Muscle of leg (tissue), 16 donors: ENCODE measurements at places on chromosomes 3 and 15. TPM values are rescaled to one million over a fixed set of nuclear protein-coding genes. Genes with fewer than 3 reads are reported as not detected.

DNA sequence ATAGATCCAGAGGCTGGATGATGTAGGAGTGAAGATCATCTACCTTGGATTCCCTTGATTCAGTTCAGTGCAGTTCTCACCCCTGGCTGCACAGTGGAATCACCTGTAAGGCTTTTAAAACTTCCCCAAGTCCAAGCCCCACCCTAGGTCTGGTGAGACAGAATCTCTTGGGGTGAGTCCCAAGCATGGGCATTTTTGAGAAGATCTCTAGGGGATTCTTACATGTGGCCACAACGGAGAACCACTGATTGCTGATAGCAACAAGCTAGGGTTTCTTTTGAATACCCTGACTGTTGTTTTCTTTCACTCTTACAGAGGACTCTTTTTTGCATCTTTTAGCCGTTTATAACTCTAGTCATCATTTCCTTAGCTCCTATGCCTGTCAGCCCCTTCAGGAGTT is 204.9 kb upstream of the RASGRP1 start:
- no peak for DNase-seq

DNA sequence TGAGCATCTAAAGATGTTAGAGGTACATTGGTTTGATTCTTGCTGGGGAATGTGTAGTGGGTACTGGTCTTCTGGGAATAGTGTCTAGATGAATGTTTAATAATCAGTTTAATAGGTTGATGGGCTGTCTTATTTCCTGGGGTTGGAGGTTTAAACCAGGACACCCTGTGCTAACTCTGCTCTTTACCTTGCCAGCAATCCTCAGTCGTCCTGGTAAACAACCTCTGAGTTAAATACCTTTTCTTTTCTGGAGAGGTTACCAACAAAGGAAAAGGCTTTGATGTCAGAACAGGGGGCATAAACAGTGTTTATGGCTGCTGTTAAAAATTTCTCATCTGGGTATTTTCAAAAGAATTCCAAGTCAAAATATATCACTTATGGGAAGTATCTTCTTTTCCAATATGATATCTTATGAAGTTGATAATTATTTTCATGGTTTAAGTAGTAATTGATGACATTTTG is 23.5 kb downstream of the MITF start:
- DNase-seq = no peak

- DNase-seq = no peak
Measured at GRCh38 chr3:69357196-69357595, 28.7 kb downstream of the FRMD4B start.

DNA sequence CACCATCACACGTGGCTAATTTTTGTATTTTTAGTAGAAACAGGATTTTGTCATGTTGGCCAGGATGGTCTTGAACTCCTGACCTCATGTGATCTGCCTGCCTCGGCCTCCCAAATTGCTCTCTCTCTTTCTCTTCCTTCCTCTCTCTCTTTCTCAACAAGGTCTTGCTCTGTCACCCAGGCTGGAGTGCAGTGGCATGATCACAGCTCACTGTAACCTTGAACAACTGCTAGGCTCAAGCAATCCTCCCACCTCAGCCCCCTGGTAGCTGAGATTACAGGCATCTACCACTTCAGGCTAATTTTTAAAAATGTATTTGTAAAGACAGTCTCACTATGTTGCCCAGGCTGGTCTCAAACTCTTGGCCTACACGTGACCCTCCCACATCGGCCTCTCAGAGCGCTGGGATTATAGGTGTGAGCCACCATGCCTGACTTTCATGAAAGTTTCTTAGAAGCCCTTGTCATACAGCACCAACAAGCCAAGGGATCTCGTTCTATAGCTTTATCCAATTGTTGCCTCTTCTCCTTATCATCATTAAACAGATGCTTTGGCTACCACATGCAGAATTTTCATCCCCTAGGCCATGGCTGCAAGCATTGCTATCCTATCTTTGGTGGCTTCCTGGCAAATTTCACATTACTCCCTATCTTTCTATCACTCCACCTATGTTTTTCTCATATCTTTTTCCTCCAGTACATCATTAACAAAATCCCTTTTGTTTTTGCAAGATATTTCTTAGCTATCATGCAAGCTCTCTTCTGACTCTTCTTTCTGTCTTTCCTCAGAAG is 5.7 kb downstream of the CCDC32 start:
- DNase-seq = no peak

DNA sequence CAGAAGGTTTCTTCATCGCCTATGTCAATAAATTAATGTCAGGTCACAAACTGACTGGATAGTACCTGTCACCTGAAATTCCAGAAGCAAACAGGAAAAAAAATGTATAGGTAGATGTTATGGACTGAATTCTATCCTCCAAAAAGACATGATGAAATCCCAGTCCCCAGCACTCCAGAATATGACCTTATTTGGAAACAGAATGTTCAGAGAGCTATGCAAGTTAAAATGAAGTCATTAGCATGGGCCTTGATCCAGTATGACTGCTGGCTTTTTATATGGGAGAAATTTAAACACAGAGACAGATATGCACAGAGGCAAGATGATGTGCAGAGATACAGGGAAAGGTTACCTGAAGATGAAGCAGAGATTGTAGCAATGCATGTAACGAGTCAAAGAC is 953.4 kb downstream of the ZPLD1 start:
- DNase-seq = peak; percentile 27

DNA sequence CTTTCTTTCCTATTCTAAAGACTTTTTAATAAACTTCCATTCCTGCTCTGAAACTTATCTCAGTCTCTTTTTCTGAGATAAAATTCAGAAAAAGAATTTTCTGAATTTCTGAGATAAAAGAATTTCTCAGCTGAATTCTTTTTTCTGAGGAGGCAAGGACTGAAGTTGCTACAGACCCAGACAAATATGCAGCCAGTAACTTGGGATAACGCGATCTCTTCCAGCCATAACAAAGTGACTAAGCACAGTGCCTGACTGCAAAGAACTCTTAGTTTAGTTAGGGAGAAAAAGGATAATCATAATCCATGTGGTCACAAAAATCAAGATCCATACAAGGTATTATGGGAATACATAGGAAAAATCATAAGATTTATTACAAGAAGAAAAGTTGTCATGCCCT is 222.0 kb upstream of the GAP43 start:
- DNase-seq = no peak

DNA sequence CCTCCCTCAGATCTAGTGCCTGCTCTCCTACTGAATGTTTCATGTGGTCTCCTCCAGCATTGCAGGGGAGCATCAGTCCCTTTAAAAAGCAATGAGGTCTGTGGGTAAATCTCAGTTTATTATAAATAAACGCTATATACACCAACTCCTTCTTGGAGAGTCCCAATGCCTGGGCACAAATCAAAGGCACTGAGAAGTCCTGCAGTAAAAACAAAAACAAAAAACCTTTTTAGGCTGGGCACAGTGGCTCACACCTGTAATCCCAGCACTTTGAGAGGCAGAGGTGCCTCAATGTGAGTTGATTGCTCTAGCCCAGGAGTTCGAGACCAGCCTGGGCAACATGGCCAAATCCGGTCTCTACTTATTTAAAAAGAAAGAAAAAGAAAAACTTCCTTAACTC is 45.0 kb downstream of the ACAN start:
- no peak for DNase-seq

DNA sequence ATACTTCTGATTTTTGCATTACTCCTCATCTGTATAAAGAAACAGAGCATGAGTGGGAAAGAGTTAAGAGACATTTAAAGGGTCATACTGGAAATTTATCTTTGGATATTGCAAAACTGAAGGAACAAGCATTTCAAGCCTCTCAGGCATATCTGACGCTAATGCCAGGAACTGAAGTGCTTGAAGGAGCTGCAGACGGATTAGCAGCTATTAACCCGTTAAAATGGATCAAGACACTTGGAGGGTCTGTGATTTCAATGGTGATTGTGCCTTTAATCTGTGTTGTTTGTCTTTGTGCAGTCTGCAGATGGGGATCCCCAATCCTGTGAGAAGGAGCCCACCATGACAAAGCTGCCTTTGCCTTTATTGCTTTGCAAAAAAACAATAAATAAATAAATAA is 202.5 kb upstream of the UBE3A start:
- DNase-seq = no peak

GRCh38 chr3:72008226-72008996 is 223.5 kb upstream of the PROK2 start:
- no peak for DNase-seq

DNA sequence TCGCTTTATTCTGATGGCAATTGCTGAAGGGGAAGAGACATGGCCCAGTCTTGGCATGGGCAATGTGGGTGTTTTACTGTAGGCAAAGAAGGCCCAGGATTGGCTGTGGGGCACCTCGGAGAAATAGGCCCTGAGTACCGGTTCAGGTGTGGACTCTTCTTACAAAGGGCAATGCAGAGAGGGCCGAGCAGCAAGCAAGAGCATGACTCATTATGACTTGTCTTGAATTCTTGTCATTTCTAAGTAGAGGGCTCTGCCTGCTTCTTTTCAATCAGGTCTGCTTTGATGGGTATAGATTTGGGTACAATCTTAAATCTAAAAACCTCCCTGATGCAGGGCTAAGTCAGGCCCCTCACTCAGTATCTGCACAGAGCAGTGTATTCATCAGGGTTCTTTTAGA is 14.8 kb upstream of the BUB1B start:
- DNase-seq = no peak

DNA sequence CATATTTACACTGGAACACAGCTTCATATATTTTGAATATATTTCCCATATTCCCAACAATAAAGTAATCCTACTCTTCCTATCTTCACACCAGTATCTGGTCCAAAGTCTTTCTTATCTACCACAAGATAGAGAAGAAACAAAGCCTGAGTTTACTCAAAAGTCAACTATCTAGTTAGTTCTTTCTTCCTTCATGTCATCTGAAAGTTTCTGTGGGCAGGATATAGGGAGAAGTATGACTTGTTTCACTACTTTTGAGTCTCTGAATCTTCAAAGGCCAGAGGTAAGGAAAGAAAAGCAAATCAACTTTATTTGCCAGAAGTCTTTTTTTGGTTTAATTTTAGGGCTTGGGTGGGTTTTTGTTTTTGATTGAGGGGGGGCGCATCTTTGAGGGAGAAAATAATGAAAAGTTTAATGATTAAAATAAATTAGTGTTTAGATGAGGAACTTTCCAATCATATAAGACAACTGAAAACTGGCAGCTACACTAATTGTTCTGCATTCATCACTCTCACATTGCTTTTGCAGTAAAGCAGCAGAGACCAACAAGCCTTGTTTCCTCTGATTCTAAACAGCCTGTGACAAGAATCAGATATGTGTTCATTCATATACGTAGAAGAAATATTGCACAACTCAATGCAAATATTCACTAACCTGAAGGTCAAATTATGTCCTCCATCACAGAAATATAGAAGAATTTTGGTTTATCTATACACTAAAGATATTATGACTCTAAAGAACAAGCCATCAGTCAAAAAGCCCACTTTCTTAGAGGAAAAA is 421.4 kb downstream of the SHQ1 start:
- no peak for DNase-seq

DNA sequence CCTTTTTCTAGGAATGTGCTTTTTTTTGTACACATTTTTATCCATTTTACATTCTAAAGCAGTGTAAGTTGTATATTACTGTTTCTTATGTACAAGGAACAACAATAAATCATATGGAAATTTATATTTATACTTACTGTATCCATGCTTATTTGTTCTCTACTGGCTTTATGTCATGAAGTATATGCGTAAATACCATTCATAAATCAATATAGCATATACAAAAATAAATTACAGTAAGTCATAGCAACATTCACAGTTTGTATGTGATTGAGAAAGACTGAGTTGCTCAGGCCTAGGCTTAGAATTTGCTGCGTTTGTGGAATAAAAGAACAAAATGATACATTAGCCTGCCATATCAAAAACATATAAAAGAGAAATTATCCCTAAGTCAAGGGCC is 16.5 kb downstream of the THBS1 start:
- DNase-seq = no peak

- DNase-seq = no peak
Measured at GRCh38 chr3:70748593-70748992, 436.2 kb upstream of the MDFIC2 start.

GRCh38 chr15:75712668-75713337 is at the start of gene CSPG4:
Gene CSPG4 (minus strand): TSS chr15:75712848. CDS start chr15:75712755, 93 bp downstream.
- DNase-seq = peak; percentile 93

DNA sequence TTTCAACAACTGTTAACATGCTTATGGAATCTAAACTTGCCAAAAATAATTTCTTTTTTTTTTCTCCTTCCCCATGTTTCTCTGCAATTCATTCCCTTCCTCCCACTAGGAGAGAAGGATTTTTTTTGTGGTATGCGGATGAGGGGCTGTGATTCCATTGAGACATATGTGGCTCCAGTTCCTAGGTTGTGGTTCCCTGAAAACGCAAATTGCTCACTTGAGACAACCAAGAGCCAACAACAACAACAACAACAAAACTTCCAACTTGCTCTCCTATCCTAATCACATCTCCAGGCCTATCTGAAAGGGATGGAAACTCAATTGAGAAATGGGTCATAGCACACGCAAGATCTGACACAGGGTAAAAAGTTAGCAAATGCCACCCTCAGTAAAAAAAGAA is 406.5 kb upstream of the TGFBR2 start:
- peak; percentile 70 for DNase-seq

- no peak for DNase-seq
Measured at GRCh38 chr3:131786386-131786785, 248.4 kb downstream of the CPNE4 start.

- peak; percentile 97 for DNase-seq
Measured at GRCh38 chr15:70101459-70102113, 3.9 kb upstream of the TLE3 start.

GRCh38 chr3:27630885-27631284 is 91.2 kb downstream of the EOMES start:
- DNase-seq = no peak

GRCh38 chr3:157373783-157374182 is 62.9 kb upstream of the PTX3 start:
- DNase-seq = peak; percentile 14

GRCh38 chr15:45635191-45635638 is 386 bp downstream of the SQOR start:
- peak; percentile 45 for DNase-seq

- DNase-seq = no peak
Measured at GRCh38 chr15:51641490-51642130, 19.0 kb upstream of the DMXL2 start.

- DNase-seq = peak; percentile 5
Measured at GRCh38 chr3:39011191-39011736, 40.5 kb downstream of the SCN11A start.

- DNase-seq = no peak
Measured at GRCh38 chr3:134258761-134259347, 8.2 kb upstream of the RYK start.

P2RY1 gene
- total RNA-seq = 6.8 TPM

C3orf33 gene
- 4.5 TPM for total RNA-seq

ASB14 gene
- total RNA-seq = 0.18 TPM

DNAJB8 gene
- not detected for total RNA-seq

CCDC80 gene
- 71.0 TPM for total RNA-seq

TIMP4 gene
- total RNA-seq = 2.8 TPM

NPAP1 gene
- not detected for total RNA-seq

NR2E3 gene
- 3.4 TPM for total RNA-seq

DZIP1L gene
- total RNA-seq = 12.8 TPM
